ENCODE measurements at places on chromosomes 2 and 18. TPM values are rescaled to one million over a fixed set of nuclear protein-coding genes. Genes with fewer than 3 reads are reported as not detected.

GNAL gene
- total RNA-seq, result 8.8 TPM

NAT8 gene
- total RNA-seq, result not detected

IL1RN gene
- 871 TPM for total RNA-seq

DUSP19 gene
- 1.2 TPM for total RNA-seq

TPRKB gene
- total RNA-seq, result 28.3 TPM

ZNF396 gene
- 0.80 TPM for total RNA-seq

CFAP221 gene
- not detected for total RNA-seq

Data from esophagus mucosa (tissue), 1 donor.